ENCODE measurements at places on chromosomes 11 and 22.
A peak's percentile ranks its signal among the peaks of the same experiment; 100 is the strongest.

DNA sequence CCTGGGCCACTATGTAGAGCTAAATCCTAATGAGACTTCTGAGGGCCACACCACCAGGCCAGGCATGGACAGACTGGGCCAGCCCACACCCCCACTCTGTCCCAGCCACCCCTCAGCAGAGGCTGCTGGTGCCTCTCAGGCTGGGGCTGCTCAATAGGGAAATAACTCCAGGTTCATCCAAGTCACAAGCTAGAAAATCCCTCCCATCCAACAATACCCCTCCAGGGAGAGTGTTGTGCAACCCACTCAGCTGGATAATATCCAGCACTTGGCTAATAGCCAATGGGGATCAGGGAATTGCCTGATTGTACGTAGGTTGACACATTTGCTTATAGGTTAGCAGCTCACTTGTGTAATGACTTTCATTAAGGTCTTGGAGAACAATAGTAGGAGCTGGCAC, 64.1 kb upstream of the WNT11 start:
- no peak for DNase-seq

- DNase-seq, result no peak
Measured at GRCh38 chr11:118514103-118514502, 13.2 kb upstream of the TTC36 start.

GRCh38 chr11:118929501-118930093, 3.9 kb upstream of the BCL9L start:
- DNase-seq, result peak; percentile 81

DNA sequence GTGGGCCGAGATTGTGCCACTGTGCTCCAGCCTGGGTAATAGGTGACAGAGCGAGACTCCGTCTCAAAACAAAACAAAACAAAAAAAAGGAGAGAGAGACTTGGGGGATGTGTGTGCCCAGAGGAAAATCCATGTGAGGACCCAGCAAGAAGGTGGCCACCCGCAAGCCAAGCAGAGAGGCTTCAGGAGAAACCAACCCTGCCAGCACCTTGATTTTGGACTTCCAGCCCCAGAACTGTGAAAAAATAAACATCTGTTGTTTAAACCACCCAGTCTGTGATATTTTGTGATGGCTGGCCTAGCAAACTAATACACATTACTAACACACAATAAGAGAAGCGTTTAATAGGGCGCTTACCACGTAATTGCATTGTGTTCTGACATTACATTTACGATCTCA, 21.2 kb downstream of the TXN2 start:
- no peak for DNase-seq

DNA sequence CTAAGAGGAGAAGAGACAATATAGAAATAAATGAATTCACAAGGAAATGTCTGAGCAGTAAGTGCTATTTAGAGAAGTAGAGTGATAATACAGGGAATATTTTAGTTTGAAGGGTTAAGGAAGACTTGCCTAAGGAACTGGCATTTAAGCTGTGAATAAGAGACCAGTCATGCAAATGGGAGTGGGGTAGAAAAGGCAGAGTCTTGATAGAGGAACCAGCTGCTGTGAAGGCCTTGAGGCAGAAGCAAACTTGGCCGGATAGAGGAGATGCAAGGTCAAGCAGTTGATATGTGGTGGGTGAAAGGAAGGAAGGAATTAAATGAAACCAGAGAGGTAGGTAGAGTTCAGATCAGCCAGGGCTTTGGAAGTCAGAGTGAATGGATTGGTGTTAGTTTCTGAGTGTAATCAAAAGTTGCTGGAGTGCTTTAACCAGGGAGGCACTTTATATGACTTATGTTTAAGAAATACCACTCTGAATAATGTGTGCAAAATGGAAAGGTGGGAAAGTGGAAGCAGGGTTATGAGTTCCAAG, 198.4 kb upstream of the SESN3 start:
- DNase-seq, result no peak

- peak; percentile 70 for DNase-seq
Measured at GRCh38 chr11:73797457-73797856, 9.8 kb downstream of the MRPL48 start.

GRCh38 chr11:10455637-10456487, 798 bp downstream of the AMPD3 start:
- peak; percentile 77 for DNase-seq

DNA sequence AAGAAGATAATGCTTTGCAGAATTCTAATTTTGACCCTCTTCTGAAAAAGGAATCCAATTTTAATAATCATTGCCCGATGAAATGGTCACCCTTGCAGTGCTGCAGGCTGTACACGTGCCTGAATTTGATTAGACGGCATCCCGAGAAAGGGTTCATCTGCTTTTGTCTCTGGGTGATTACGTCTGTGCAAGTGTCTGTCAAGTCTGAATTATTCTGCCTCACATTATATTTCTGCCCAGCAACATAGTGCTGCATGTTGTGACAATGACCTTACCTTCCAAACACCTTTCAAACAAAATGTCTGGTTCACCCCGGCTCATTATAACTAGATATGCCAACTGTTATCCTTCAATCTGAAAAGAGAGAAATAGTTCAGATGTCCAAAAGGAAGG, 164.1 kb downstream of the MAML2 start:
- no peak for DNase-seq

- peak; percentile 62 for DNase-seq
Measured at GRCh38 chr11:94449437-94449836, 44.2 kb downstream of the MRE11 start.

DNA sequence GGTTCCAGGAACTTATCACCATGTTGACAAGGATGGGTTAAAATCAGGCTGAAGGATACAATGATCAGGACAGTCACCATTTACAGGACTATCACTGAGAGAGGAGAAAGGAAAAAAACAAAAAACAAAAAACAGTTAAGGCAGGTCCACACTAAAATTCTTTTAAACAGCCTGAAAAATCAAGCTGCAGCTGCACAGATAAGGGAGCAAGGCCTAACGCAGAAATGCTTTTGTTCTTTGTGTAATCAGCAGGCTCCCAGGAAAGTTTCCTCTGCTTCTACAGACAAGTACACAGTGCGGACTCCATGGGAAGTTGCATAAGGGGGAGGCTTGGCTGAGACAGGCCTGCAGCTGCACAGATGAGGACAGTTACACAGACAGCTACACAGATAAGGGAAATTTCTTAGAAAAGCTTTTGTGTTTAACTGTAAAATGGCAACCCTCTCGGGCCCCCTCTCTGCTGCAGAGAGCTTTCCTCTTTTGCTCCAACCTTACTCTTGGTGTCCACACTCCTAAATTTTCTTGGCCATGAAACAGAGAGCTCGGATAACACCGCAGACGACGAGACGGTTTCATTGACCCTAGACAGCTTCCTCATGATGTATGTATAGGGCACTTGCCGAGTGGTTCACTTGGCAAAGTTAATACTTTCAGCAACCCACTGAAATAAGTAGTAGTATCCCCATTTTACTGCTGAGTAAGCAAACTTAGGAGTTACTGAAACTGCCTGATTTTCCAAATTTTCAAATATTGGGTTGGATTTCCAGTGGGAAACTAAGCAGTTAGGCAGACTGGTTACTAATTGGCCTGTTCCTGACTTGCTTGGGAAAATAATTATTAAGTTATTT, 45.5 kb downstream of the PIWIL3 start:
- no peak for DNase-seq

- DNase-seq, result no peak
Measured at GRCh38 chr11:21614961-21615360, 577.9 kb upstream of the ANO5 start.

- no peak for DNase-seq
Measured at GRCh38 chr22:46696229-46696518, 41.9 kb downstream of the CERK start.

GRCh38 chr22:17167486-17167885, 8.4 kb upstream of the HDHD5 start:
- no peak for DNase-seq

DNA sequence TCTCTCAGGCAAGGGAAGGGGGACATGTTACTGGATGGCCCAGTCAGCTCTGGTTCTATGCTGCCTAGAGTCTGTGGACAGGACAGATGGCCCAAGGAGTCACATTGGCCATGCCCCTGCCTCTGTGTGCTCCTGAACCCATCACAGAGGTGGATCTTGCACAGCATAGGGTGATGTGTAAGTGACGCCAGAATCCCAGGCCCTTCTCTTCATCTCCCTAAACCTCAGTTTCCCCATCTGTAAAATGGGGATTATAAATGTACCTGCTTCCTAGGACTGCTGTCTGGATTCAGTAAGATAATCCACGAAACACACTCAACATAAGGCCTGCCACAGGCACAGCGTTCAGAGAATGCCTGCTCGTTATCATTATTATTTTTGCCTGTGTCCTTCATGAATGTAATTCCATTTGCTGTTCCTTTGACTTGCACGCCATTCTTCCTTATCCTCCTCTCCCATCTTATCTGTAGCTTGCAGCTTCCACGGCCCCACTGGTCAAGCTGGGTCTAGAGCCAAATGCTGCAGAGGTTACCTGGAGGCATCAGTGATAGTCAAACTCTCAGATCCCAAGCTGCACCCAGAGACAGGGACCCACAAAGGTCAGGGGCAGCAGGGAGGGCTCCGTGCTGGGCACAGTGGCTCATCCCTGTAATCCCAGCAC, 207.0 kb downstream of the MN1 start:
- DNase-seq, result no peak

Measured in NCI-H2081 (cell line).